ENCODE measurements at places on chromosomes 2 and 18. TPM values are rescaled to one million over a fixed set of nuclear protein-coding genes. Genes with fewer than 3 reads are reported as not detected.

HOXD12 gene
- total RNA-seq = not detected

ST8SIA3 gene
- total RNA-seq = not detected

VWC2L gene
- not detected for total RNA-seq

ASXL2 gene
- 32.9 TPM for total RNA-seq

RESP18 gene
- not detected for total RNA-seq

NDC80 gene
- 7.3 TPM for total RNA-seq

AMER3 gene
- not detected for total RNA-seq

CYTIP gene
- total RNA-seq = 10.9 TPM

FOXD4L1 gene
- 0.17 TPM for total RNA-seq

RAB6C gene
- total RNA-seq = not detected

ANKRD62 gene
- total RNA-seq = 0.20 TPM

MYO5B gene
- total RNA-seq = 25.5 TPM

HTR2B gene
- total RNA-seq = 1.1 TPM

SLC9A4 gene
- not detected for total RNA-seq

RAB10 gene
- 114 TPM for total RNA-seq

DHRS9 gene
- total RNA-seq = 8.5 TPM

LCT gene
- total RNA-seq = 0.09 TPM

LPIN2 gene
- total RNA-seq = 47.3 TPM
